Ecto neural progenitor cell (in vitro differentiated cells): ENCODE measurements at places on chromosomes 7 and 10.

DNA sequence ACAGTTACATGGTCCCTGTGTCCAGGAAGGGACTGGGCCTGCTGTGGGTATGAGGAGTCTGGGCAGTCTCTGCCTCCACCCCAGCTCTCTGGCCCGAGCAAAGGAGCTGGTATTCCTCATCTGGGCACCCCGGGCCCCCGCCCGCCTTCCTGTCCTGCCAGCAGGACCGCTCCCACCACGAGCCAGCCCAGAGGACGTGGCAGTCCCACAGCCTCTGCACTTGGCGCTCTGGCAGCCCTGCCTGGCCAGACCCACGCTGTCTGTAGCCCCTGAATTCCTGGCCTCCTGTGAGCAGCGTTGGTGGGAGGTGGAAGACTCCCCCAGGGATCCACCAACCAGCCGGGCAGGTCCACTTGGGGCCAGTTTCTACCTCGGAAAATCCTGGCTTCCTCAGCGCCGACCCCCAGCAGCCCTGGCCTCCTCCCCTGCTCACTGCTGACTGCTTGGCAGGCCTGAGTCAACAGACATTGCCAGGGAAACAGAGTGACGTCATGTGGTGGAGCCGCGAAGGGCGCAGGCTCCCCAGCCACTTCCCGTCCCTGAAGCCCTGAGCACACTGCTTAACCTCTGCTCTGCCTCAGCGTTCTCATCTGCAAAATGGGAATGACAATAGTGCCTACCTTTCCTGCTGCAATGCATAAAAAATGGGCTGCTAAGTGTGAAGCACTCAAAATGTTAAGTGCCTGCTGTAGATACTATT, 21.6 kb upstream of the LIMK1 start:
- DNase-seq, result no peak

- no peak for DNase-seq
These were observed 701.2 kb upstream of the IGFBP3 start for GRCh38 chr7:46622251-46622650.

DNA sequence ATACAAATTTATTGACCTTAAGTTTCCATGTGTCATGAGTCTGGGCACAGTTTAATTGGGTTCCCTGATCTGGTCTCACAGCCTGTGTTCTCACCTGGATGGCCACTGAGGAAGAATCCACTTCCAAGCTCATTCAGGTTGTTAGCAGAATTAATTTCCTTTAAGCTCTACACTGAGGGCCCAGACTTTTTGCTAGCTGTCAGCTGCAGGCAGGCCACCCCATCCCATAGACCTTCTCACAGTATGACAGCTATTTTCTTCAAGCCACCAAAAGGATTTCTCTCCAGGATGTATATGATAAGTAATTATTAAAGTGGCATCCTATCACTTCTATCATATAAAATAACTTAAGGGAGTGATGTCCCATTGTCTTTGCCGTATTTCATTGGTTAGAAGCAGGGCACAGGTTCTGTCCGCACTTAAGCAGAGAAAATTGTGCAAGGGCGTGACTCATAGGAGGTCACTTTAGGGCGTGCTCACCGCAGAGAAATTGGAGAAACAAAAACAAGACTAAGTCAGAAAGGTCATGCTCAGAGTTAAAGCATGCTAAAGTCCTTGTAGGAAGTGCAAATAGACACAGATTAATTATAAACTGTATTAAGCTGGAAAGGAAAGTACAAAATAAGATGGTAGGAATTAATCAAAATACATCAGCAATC, 109.9 kb downstream of the AHR start:
- no peak for DNase-seq

GRCh38 chr10:81898518-81898917, 23.5 kb downstream of the NRG3 start:
- DNase-seq, result no peak

DNA sequence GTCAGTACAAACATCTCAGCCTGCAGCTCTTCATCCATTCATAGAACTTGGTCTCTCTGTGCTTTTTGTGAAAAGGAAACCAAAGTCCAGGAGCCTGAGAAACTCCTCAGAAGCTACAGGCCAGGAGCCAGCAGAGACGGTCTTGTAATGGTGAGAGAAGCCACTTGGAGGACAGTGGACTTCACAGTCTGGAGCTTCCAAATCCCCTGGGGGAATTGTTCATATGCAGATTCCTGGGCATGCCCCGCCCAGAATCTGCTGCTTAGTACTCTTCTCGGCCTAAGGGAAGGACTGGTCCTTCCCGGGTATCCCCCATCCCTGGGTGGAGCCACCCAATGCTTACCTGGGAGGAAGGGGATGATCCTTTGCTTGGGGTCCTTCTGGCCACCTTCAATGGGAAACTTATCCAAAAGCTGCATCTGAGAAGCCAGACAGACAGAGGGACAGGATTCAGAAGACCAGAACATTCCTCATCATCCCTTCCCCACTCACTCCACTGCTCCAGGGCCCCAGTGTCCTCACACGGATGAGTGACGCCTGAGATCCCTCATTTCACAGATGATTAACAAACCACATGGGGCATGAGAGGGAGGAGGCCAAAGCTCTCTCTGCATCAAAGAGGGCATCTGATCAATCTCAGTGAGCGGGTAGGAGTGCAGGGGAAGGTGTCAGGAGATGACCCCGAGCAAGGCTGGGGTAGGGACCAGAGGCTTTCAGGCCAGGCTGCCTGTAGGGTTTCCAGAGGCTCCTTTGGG, 88.4 kb downstream of the SH3PXD2A start:
- DNase-seq, result no peak

- DNase-seq, result no peak
These were observed 59.2 kb downstream of the HSPA12A start for GRCh38 chr10:116683166-116683565.

DNA sequence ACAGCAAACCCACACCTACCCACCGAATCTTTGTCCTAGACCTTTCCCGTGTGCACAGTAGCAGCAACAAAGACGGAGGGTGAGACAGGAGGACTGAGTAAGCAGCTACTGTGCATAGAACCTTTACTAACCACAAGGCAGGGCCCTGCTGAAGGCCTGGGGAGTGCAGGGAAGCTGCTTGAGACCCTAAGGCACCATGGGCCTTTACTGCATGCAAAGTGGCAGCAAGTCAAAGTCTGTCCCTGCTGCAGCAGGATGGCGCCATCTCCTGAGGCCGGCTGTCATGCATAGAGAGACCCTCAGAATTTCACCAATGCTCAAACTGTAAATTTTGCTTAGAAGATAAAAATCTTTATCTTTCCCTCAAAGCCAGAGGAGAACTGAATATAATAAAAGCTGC, 610.5 kb downstream of the ACTR3B start:
- DNase-seq, result no peak
